ENCODE measurements at places on chromosomes 7 and 10. TPM values are rescaled to one million over a fixed set of nuclear protein-coding genes. Genes with fewer than 3 reads are reported as not detected.

DNA sequence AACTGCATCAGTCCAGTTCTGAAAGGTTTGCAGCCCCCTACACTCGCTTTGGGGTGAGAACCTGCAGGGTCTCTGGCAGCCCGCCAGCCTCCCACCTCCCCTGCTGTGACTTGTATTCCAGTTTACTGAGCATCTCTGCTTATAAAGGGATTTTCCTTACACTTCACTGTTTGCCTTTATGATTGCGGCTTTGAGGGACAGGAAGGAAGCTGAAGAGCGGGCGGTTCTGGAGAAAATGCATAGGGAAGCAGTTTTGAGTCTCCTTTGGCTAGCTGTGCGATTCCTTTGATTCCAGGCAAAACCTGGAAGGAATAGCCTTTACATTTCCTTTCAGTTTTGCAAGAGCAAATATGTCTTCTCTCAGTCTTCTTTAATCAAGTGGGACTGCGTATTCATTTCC lies 65.0 kb upstream of the TRIM8 start:
- no peak overlapping the region for H3K27ac ChIP-seq
- H3K36me3 ChIP-seq: no peaks in the 10 kb centered on the region
- H3K4me1 ChIP-seq: peaks cover 21% of the 10 kb centered on the region
- no peak overlapping the region for H3K4me3 ChIP-seq
- H3K27me3 ChIP-seq: no peaks in the 10 kb centered on the region

GRCh38 chr7:17846935-17847334 lies 93.4 kb downstream of the SNX13 start:
- DNase-seq: no peak
- H3K36me3 ChIP-seq: peaks cover 7% of the 10 kb centered on the region
- 0 out of 2 replicates have a peak, but pooled peaks cover 3% of the 10 kb centered on the region for H3K4me1 ChIP-seq
- no peak overlapping the region for H3K27ac ChIP-seq
- no peak overlapping the region for H3K4me3 ChIP-seq
- H3K27me3 ChIP-seq: no peaks in the 10 kb centered on the region

GRCh38 chr10:14904316-14904732 lies 25.7 kb downstream of the SUV39H2 start:
- no peak overlapping the region for H3K4me3 ChIP-seq
- no peak for DNase-seq

DNA sequence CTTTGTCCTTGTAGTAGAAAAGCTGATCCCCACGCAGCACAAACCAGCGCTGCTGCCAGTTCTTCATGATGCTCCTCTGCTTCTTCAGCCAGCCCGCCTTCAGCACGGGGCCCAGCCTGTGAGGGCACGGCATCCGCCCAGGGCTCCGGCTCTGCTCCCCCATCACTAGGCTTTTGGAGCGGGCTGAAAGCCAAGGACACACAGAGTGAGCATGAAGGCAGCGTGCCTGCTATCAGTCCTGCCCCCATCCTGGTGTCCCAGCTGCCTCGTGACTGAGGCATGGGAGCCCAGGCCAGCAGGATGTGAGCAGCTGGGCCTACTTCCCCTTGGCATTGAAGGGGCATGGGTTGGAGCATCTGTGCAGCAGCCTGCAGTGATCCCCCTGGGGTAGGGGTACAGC lies 21.9 kb downstream of the ARHGAP22 start:
- H3K4me1 ChIP-seq: peaks cover 11% of the 10 kb centered on the region
- no peak overlapping the region for H3K27ac ChIP-seq
- DNase-seq: no peak
- peaks cover 12% of the 10 kb centered on the region for H3K36me3 ChIP-seq

DNA sequence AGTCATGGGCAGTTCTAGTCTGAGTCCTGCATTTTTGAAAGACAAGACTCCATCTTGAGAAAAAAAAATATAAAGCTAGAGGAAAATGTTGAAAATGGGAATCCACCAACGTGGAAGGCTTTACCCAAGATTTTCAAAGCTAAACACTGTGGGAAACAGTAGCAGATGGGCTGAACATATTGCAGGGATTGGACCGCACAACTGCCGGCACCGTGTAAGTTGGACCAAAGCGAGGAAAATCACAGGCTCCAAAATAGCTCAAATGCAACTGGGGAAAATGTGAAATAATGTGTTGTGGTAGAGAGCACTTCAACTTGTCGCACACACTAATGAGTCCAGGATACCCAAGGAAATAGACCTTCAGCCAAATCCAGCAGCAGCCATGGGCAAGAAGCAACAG lies 26.4 kb upstream of the ADRB1 start:
- H3K36me3 ChIP-seq: peaks cover 8% of the 10 kb centered on the region
- no peaks in the 10 kb centered on the region for H3K27me3 ChIP-seq
- no peaks in the 10 kb centered on the region for H3K4me1 ChIP-seq
- H3K27ac ChIP-seq: no peak overlapping the region
- no peak for DNase-seq

DNA sequence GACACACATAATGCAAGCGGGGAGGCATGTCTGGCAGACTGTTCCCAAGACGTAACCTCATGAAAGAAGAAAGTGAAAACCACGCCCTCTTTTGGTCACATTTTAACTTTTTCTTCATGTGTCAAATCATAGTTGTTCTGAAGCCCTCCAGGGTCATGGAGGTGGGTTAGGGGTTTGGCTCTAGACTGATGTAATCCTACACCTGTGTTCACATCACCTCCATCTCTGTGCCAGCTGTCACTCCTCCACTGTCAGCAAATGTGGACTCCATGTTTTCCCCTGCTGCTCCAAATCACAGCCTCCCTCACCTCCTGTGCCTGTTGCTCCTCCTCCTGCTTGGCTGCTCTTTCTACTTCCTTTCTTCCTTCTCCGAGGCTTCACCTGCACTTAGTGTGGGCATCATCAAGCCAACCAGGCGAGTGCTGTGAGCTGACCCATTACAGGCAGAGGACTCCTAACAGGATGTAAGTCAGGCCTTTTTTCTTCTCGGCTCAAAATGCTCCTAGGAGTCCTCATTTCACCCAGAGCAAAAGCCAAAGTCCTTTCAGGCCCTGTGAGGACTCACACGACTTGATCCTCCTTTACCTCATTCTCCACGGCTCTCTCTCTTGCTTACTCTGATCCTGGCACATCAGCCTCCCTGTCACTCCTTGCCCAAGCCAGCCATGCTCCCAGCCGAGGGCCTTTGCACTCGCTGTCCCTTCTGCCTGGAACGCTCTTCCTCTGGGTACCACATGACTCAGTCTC lies 66.4 kb upstream of the IFRD1 start:
- no peaks in the 10 kb centered on the region for H3K27me3 ChIP-seq
- H3K4me3 ChIP-seq: no peak overlapping the region
- H3K36me3 ChIP-seq: no peaks in the 10 kb centered on the region
- peaks cover 6% of the 10 kb centered on the region for H3K4me1 ChIP-seq

DNA sequence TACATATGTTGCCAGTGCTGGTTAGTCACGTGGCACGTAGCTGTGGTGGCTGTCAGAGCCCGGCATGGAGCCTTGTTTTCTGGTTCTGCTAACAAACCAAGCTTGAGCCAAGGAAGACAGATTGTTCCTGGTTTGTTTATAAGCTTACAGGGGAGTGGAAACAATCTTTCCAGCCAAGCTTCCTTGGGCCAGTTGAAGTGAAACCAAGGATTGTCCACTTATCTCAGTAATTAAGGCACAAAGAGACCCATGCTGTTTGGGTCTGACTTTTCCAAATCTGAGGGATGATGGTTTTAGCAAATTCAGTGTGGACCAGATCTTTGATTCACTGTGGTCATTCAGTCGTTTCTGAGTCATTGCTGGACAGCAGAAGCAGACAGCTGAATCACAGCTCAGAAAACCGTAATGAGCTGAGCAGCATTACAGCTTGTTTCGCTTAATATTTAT lies 297.3 kb upstream of the COBL start:
- no peak overlapping the region for H3K4me3 ChIP-seq
- H3K27me3 ChIP-seq: no peaks in the 10 kb centered on the region
- no peak overlapping the region for H3K27ac ChIP-seq
- H3K4me1 ChIP-seq: peaks cover 8% of the 10 kb centered on the region
- H3K36me3 ChIP-seq: no peaks in the 10 kb centered on the region

DNA sequence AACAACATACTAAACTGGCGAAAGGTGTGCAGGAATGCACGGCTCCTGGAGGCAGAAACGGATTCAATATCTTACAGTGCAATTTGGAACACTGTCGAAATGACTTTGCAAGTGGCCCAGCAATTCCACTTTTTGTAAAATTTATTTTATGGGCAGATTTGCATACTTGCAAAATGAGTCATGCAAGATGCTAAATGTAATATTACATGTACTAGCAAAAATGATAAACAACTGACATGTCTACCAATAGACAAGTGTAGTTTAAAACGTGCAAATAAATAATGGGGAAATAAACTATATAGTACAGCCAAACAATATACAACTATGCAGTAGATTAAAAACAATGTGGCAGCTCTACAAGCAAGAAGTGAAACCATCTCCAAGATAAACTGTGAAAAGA lies 97.7 kb downstream of the ARHGAP12 start:
- no peak overlapping the region for H3K27ac ChIP-seq
- H3K4me1 ChIP-seq: peaks cover 37% of the 10 kb centered on the region
- H3K27me3 ChIP-seq: no peaks in the 10 kb centered on the region
- no peak overlapping the region for H3K4me3 ChIP-seq
- peaks cover 3% of the 10 kb centered on the region for H3K36me3 ChIP-seq

- H3K27me3 ChIP-seq: no peaks in the 10 kb centered on the region
- H3K4me1 ChIP-seq: peaks cover 12% of the 10 kb centered on the region
- no peak overlapping the region for H3K4me3 ChIP-seq
- no peak for DNase-seq
- H3K36me3 ChIP-seq: no peaks in the 10 kb centered on the region
Measured at GRCh38 chr10:48948470-48949037, 8.9 kb upstream of the LRRC18 start.

Gene GLRX3
- 142 TPM for total RNA-seq

Gene VIM
- total RNA-seq: 66.2 TPM

Gene DNAJC12
- 1.5 TPM for total RNA-seq

Gene ELN
- total RNA-seq: 3.9 TPM

Data from WTC11 (cell line).